Stimulated activated naive CD4-positive, alpha-beta T cell (primary cell): ENCODE measurements at places on chromosomes 4 and X.
A peak's percentile ranks its signal among the peaks of the same experiment; 100 is the strongest.

GRCh38 chrX:110924871-110925270 is 129.3 kb upstream of the CHRDL1 start:
- no peak for DNase-seq

DNA sequence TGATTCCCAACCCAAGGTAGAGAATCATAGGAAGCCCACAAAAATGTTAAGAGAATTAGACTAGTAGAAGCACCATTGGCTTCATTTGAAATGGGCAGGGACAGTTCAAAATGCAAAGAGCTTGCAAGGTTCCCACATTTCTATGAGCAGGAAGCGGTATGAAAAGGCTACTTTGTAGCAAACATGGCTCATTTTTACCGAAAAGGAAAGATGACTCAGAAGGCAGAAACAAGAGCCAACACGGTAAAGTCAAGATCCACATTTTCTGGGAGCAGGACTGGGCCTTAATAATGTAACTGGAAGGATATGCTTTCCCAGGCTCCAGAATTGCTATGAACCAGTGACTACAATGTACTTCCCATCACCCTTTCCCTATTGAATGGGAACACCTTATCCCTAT is 89.5 kb downstream of the GLRA3 start:
- no peak for DNase-seq

GRCh38 chr4:175309041-175309440 is 390.9 kb downstream of the ADAM29 start:
- no peak for DNase-seq

DNA sequence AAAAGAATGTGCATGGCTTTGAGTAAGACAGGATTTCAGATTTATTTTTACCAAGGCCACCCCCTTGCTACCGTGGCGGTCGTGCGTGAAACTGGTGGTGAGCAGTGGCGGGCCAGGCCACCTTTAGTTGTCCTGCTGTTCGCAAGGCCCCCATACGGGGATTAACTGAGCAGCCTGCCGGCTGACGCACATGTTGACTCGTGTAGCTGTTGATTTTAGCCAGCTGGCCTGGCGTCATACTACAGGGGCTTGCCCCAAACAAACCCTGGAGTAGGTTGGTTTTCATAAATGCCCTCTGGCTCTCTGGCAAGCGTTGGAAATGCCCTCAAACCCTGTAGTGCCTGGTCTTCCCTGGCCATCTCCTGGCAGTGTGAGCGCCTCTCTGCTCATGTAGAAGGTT is 28.4 kb downstream of the WFS1 start:
- no peak for DNase-seq

GRCh38 chr4:31045724-31046318 is 325.7 kb downstream of the PCDH7 start:
- no peak for DNase-seq

GRCh38 chr4:41746440-41747229 is 1.9 kb downstream of the PHOX2B start:
- DNase-seq = no peak

DNA sequence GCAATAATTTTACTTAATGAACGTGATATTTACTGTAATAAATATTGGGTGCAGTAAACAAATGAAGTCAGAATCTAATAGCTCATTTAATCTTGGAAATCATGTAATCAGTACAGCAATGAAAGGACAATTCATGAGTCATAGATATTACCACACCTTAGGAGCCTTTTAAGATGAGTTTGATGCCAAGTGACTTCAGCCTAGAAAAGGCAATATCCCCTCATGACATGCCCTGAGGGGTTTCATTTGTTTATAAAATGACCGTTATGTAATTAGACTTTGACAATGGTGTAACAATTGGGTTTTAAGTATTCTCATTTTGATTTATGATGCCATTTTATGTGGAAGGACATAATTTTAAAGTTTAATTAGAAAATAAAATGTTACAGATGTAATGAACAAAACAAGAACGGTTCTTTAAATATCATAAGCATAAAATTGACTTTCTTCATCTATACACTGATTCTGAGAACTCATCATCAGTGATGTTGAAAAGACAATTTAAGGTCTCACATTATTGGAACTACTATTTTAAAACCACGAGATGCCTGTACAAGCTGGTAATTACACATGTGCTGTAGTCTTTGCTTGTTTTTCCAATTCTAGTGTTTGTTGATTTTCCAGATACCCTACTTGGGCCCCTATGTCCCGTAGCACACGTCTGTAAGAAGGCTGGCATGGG is 5.0 kb downstream of the FGF2 start:
- no peak for DNase-seq

- no peak for DNase-seq
Measured at GRCh38 chrX:117972711-117973109, 143.9 kb downstream of the KLHL13 start.

DNA sequence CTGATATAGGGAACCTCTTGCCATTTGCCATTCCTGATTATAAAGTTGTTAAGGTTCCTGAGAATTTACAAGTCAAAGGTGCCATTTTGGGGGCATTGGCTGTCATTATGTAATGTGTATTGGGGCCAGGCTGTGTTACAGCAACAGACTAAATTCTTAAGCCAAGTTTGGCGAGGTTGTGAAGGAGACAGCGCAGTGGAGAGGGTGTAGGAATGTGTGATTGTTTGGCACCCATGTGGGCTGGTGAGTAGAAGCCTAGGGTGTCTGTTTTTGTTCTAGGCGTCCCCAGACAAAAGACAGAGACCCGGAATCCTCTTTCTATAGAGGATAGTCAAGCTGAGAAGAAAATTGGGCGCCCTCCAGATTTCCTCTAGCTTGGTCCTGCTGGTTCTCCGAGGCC is 2535.3 kb downstream of the PCDH7 start:
- no peak for DNase-seq

- DNase-seq = no peak
Measured at GRCh38 chrX:100931925-100932285, 3.2 kb upstream of the XKRX start.

DNA sequence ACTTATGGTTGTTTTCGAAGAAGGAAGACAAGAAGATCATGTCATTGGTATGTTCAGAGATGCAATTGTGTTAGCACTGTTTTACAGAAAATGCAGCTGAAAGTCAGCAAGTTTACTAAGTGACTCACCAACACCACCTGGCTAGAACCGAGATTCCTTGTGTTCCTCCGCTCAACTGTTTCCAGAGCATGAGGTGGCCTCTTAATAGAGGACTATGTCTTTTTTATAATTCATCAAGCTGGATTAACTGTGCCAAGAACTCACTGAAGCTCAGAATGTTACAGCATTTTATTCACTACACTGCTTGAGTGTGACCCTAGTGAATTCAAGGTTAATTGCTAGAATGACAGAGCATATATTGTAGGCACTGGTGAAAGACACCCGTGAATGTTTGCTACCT is 1573.5 kb upstream of the TENM3 start:
- no peak for DNase-seq

DNA sequence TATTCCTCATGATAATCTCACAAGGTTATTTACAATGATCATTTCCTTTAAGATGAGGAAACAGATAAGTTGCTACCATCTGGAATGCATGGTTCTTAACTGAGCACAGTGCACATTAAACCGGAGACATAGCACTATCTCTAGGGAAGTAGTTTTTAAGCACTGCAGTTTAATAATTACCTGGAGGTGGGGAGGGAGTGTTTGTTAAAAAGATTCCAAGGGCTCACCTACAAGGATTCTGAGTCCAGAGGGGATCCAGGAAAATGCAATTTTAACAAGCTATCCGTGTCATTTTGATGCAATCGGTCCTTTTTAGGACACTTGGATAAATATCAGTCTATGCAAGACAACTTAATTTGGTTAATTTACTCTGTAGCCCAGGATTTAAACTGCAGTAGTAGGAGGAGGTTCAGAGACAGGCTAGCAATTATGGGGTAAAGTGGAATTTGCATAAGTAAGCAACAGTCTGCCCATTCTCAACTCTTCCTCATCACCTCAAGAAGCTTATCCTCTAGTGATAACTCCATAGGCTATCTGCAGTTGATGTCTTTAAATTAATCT is 2.8 kb upstream of the PDLIM5 start:
- DNase-seq = no peak

GRCh38 chrX:103782640-103783039 is 6.0 kb downstream of the PLP1 start:
- DNase-seq = no peak

DNA sequence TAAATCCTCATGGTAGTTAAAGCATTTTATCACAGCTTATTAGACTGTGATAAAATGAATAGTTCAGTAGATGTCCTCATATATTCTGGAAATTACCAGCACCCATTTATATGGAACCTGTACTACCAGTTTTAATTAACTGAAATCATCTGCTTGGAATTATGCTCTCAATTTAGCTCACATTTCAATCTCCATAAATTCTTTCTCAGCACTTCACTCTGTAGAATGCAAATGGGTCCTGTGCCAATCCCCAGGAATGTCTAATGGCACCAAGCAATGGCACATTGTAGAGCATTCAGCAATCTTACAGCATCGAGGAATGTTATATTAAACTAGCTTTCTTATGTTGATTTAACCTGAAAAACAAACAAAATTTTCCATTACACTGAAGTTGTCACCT is 355.1 kb downstream of the PDHA2 start:
- no peak for DNase-seq

GRCh38 chrX:30835373-30835772 is 53.7 kb downstream of the TAB3 start:
- DNase-seq = no peak

DNA sequence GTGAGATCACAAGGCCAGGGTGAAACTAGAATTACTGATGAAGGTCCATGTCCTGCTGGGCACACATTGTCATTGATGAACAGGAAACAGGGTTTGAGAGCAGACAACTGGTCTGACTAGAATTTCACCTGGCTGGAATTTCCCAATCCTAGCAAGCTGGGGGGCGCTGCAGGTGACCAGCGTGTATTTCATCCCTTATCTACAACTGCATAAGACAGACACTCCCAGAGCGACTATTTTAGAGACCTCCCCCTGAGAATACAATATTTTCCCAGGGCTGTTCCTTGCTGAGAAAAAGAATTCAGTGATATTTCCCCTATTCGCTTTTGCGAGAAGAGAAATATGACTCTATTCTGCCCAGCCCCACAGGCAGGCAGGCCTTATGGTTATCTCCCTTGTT is 432.6 kb upstream of the GALNT7 start:
- DNase-seq = no peak

GRCh38 chrX:71606536-71607216 is 11.6 kb downstream of the CXCR3 start:
- no peak for DNase-seq

- no peak for DNase-seq
Measured at GRCh38 chr4:121397941-121398601, 17.3 kb upstream of the QRFPR start.

DNA sequence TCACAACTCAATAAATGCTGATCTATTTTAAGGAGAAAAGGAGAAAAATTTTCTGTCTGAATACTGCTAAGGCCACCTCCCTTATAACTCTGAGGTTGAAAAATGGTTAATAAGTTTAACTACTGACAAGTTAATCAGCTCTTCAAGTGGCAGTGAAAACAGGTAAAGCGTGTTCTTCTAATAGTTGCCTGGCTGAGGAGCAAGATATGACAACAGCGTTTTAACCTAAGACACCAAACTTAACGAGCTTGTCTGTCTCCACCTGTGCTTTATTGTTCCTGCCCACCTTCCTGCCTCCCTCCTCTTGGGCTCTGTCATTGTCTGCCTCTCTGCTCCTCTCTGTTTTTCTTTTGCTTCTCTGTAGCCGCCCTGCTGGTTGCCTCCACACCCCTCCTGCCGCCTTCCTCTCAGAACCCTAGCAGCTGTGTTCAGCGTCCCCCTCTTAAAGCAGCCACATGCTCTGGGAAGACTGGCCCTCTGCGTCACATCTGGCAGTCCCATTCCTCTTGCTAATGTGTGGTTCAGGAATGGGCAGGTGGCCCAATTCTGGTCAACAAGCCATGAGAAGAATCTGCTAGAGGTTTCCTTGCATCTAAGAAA is 4.3 kb upstream of the TSPAN5 start:
- DNase-seq = peak; percentile 34

GRCh38 chr4:53855581-53856250 is 208.7 kb downstream of the CHIC2 start:
- DNase-seq = no peak

DNA sequence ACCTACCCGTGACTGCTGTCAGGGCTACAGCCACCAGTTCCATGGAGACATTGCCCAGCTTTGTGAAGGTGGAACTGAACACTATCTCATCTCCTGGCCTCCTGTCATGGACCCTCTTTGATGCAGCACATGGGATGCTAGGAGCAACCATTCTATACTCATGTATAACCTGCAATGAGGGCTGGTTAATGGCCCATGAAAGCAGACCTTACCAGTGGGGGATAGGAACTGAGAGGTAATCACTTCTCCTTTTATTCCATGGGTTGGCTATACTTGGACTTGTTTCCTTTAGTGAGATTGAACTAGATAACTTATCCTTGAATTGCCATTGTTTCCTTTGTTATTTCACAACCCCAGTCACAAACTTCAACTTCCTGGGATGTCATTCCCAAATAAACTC is 310.6 kb downstream of the BMPR1B start:
- no peak for DNase-seq

DNA sequence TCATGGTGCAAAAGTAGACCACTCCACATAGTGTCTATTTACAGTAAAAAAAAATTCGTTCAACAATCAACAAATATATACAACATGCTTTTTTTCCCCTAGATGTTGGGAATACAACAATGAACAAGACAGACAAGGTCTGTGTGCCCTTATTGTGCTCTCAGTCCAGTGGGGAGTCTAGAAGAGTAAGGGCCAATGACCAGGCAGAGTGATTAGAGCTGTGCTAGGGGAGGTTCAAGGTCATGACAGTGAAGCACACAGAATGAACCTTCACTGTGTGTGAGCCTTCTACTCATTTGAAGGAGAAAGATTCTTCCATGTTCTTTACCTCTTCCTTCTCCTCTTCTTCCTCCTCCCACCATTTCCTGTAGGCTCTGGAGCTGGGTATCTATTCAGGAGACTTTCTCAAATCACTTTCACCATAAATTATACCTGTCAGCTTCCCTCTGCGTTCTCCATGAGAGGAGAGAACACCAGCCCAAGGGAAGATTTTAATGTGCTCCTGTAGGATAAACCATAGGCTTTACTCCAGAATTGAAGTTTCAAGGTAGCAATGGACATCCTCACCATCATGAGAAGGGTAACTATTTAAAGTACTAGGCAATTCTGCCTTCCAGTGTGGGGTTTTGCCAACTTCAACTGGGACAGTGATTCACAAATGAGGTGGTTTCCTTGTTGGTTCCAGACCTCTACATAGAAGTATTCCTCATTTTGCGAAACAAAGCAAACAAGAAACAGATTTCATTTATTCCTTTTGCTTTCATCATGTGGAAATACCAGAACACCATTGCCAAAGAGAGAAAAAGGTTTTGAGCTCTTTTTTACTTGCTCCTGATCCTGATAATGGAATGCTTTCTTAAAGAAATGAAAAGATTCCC is 246.9 kb upstream of the GPC4 start:
- no peak for DNase-seq

GRCh38 chr4:91298156-91298700 is 1005.5 kb upstream of the GRID2 start:
- no peak for DNase-seq
